ENCODE measurements at places on chromosomes 7 and 10. TPM values are rescaled to one million over a fixed set of nuclear protein-coding genes. Genes with fewer than 3 reads are reported as not detected.

Gene GRK5
- polyA plus RNA-seq, result 0.50 TPM

- peak; percentile 19 for DNase-seq
These were observed 30.5 kb downstream of the CTNNA3 start for GRCh38 chr10:67665491-67665890.

- DNase-seq, result peak; percentile 81
These were observed 9.3 kb downstream of the TCAF1 start for GRCh38 chr7:143892527-143893300.

DNA sequence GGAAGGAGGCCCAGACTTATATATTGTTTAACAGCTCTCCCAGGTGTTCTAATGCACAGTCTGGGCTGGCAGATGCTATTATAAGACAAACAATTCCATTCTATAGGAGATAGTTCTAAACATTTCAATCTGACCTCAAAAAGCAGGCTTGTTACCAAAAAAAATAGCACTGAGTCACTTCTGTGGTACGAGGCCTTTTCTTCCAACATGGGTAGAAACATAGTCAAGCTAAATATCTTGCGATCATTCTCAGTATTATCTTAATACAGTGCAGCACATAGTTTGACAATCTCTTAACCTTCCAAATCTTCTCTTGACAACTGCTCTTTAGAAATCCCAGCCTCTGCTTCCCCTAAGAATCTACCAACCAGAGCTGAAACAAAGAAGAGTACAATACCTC lies 46.6 kb upstream of the MKX start:
- DNase-seq, result no peak

Gene GJD4
- polyA plus RNA-seq, result not detected

DNA sequence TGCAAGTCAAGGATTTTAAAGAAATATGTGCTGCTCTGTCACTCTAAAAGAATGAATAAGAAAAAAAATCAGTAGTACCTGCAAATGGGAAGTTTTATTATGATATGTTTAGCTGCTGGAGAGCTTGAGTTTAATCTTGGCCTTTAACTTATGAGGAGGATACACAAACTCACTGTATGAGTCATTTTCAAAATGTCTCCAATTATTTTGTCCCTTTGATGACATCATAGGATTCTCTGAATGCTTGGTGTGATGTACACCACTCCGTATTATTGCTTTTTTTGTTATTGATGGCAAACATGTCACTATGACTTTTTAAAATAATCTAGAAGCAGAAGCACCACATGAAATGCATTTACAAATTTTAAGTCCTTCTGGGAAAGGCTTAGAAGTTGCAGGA lies 125.8 kb downstream of the RALA start:
- DNase-seq, result no peak

DNA sequence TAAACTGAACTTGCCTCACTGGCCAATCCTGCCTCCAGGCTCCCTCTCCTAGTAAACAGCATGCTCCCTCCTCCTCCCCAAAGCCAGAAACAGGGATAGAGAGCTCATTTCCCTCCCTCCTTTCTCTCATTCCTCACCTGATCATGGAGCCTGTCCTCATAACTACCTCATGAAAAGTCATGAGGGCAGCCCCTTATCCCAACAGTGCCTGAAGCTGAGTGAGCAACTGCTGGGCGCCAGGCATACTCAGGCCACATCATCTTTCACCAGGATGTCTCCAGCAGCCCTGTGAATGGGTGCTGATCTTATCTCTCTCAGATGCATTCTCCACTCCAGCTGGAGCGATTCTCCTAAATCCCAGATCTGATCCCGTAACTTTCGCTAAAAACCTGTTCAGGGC lies 307.2 kb downstream of the PRPF18 start:
- peak; percentile 44 for DNase-seq

Gene BTBD16
- polyA plus RNA-seq, result not detected

GRCh38 chr10:50232261-50232639 lies 19.1 kb downstream of the ASAH2 start:
- no peak for DNase-seq

DNA sequence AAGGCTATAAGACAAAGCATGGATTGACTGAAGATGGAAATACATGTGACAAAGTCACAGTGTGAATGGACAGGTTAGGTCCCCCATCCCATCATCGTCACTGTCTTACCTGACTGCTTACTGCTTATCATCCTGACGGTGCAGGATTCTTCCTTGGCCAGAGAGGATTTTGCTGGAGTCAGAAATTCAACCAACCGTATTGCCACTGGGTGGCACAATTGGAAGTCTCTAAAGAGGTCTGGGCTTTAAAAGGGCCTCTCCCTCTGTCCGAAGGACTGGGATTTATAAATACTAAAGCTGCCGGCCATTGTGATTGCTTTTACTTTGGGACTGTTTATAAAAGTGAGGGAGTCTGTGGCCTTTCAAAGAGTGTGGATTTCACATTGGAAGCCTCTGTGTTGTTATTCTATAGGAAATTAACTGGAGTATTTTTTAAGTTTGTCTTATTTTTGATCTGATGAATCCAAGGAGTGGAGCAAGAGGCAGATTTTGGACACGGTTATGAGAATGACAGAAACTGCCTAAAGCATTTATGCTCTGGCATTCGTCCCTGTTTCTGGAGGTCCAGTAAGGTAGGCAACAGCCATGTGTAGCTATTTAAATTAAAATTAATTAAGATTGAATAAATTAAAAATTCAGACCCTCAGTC lies 113.3 kb upstream of the CREB5 start:
- peak; percentile 89 for DNase-seq

Gene ASAH2
- 0.92 TPM for polyA plus RNA-seq

Gene STYXL1
- polyA plus RNA-seq, result 39.2 TPM

DNA sequence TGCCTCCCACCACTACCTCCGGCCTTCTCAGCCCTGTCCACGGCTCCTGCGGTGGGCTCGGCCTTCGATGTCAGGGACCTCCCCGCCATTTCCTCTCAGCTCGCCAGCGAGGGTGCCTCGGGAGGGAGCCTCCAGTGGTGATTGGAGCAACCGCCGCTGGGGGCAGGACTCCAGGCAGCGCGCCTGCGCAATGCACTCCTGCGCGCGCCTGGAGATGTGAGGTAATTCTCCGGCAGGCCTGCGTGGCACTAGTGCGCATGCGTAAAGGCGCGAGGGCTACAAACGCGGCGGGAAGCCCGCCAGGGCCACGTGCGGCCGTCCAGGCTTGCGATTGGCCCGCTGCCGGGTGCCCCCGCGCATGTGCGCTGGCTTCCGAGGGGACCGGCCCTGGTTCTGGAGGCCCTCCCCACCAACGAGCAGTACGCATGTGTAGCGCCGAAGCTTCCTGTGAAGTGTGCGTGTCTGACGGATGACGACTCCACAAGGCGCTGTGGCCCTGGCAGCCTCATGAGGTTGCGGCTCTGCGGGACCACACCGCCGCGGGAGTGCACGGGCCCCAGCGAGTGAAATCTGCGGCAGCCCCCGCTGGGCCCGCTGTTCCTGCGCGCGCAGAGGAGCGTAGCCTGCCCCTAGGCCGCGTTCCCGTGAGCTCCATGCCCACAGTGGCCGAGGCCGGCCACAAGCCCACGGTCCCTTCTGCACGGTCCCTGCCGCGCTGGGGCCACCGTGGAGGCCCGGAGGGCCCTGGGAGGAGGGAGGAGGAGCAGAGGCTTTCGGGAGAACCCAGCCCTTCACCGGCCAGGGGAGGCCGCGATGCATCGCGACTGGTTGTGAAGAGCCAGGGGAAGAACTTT lies at the start of gene SYCE1:
SYCE1 (minus strand) TSS at position 143 of the 854 bp plus-strand sequence; CDS start at position 89, 54 bp downstream.
- DNase-seq, result peak; percentile 36

DNA sequence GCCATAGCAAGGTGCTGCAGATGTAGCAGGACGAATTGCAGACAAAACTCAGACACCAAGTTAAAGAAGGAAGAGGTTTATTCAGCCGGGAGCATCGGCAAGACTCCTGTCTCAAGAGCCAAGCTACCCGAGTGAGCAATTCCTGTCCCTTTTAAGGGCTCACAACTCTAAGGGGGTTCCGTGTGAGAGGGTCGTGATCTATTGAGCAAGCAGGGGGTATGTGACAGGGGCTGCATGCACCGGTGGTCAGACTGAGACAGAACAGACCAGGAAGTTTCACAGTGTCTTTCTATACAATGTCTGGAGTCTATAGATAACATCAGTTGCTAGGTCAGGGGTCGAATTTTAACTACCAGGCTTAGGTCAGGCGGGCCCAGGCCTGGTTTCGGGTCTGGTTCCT lies 222.0 kb upstream of the C7orf33 start:
- DNase-seq, result no peak

Gene PTPRN2
- polyA plus RNA-seq, result 1.4 TPM

Gene CRTAC1
- polyA plus RNA-seq, result 0.63 TPM

Gene PRKAR1B
- 35.7 TPM for polyA plus RNA-seq

Gene CPN1
- not detected for polyA plus RNA-seq

DNA sequence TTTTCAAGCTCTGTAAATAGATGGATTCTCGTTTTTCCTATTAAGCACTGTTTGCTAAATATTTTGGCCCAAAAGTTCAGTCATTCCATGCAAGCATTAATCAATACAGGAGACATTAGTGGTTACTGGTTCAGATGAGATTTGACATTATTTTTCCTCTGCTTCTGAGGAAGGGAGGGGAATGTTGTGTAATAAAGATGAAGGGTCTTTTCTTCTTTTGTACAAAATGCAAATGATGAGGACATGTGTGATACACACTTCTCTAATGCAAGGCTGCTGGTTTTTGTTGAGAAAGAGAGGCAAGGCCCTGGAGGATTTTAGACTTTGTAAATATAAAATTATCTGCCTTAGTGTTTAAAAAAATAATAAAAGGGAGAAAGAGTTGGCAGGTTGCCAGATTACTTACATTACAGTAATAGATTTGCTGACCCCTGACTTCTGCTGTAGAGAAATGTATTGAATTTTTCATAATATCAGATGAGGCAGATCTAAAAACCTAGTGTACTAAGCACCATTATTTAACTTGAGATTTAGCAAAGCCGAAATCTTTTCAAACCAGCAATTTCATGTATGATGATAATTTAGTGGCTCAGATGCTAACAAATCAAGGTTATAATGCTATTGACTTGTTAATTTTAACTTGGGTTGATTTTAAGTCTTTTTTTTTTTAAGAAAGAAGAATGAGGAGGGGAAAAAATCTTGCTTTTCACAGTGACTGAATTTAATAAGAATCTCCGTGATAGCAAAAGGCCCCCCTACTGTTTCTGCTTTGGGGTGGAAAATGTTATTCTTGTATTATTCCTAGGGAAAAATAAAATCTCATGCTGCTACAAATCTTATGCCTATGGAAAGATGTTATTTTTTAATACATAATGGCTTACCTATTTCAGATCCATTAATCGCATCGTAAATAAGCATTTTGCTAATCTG lies 180.1 kb downstream of the ARID5B start:
- no peak for DNase-seq
